Activated CD4-positive, alpha-beta T cell treated with anti-CD3 and anti-CD28 coated beads, Interleukin-2, amount 50 U/mL, for 4 hours (primary cell): ENCODE measurements at places on chromosomes 7 and 10.
A peak's percentile ranks its signal among the peaks of the same experiment; 100 is the strongest.

GRCh38 chr7:132575419-132575981 is 770 bp downstream of the PLXNA4 start:
- no peak for DNase-seq

DNA sequence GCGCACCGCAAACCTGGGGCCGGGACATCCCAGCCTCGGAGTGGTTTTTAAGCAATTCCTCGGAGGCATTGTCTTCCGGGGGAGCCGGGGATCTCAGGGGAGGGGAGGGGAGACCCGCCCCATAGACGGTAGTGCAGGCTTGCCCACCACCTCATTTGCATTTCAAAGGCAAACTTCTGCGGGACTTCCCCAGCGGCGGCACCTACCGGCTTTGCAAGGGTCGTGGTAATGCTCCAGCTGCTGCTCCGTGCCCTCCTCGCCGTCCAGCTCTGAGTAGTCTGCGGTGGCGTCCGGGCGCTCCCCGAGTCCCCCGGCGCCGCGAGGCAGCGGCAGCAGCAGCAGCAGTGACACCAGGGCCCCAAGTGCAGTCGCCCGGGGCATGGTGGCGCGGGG is 425 bp downstream of the TLL2 start:
- DNase-seq: no peak

DNA sequence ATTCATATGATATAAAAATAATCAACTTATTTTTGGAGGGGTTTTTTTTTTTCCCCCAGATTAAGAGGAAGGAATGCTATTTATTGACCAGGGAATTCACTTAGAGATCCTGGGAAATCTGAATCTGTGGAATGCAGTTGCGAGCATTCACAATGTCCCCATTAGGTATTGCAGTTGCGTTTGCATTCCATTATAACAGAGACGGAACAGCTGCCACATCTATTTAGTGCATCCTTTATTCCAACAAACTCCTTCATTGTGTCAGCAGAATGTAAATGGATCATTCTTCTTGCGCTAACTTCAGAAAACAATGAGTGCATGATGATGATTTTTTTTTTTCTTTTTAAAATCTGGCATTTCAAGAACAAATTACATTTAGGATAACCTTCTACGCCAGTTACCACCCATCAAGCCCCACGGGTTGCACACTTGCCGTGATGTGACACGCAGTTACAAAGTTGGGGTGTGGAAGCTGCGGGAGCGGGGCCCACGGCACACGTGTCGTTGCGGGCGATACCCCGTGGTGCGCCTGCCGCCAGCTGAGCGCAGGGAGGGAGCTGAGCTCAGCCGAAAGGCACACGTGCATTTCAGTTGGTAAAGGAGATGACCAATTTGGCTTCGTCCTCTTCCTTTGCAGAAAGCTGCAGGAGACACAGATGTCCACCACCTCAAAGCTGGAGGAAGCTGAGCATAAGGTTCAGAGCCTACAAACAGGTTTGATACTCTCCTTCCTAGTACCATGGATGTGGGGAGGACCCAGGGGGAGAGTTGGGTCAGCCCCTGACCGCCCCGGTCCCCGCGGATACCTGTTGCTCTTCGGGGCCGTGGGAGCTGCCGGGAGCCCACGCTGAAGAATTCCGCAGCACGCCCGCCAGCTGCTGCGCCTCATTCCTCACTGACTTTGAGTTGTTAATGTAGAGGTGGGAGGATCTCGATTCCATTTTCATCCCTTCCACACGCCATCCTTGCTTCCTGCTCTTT is 175.3 kb upstream of the SH2B2 start:
- no peak for DNase-seq

DNA sequence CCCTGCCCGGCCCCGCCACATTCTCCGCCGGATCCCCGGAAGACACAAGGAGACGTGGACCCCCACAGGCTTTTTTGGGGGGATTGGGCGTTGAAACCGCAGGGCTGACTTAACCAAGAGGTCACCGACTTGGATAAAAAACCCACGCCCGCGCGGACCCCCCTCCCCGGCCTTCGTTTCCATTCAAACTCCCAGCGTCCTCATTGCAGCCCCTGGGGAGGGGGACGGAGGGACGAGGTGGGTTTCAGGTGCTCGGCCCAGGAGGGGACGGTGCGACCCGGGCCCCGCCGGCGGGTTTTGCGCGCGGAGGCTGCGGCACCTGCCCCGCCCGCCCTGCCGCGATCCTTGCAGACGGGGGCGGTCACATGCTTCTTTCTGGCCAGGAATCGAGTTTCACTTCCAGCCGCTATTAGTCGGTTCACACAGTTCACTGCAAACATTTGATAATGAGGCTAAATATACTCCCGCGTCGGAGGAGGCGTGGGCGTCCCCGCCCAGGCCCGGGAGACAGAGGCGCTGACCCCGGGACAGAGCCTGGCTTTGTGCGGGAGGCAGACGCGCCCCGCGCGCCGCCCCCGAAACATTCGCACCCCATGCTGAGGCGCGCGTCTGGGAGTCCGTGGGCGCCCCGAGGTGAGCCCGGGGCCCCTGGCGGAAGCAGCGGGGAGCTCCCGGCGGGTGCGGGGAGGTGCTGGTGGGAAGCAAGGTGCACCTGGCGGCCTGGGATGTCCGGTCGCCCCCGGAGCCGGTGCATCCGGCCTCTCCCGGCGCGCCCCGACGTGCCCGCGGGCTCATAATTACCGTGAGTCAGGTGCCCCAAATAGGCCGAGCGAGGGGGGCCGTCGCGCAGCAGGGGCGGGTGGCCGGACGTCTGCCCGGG is 2.7 kb upstream of the PDGFA start:
- DNase-seq: peak; percentile 34

GRCh38 chr7:142891490-142892082 is 6.0 kb upstream of the TRPV6 start:
- DNase-seq: no peak

GRCh38 chr7:11548532-11548931 is 283.5 kb downstream of the THSD7A start:
- no peak for DNase-seq

DNA sequence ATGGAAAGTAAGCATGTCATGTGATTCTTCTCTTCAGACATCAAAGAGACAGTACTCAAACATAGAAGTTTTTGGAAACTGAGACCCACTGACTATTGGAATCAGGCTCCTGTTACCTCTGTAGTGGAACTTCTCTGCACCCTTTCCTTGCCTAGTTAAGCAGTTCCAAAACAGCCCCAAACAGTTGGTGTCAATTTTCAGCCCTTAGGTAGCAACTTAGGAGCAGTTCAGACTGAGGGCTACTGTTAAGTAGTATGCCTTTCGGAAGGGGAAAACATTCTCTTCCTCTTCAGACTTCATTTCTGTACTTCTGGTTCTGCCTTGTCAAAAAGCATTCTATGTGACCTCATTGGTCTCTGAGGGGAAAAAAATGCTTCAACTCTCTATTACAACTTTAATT is 85.7 kb downstream of the ZNF277 start:
- DNase-seq: no peak

DNA sequence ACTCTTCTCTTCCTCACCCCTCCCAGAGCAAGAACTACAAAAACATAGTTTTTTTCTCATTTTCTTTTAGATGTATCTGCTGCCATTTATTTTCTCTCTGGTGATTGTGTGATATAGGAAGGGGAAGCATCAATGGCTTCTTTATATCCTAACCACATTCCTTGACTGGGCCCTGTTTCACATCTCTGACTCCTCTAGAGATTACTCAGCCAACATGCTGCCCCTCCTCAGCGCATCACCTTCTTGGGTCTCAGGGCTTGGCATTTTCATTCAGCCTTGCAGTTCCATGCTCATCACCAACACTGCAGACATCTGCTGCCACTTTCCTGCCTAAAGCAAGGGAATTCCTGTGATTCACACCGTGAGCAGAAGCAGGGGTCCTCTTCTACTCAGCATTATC is 705.5 kb downstream of the AUTS2 start:
- no peak for DNase-seq

DNA sequence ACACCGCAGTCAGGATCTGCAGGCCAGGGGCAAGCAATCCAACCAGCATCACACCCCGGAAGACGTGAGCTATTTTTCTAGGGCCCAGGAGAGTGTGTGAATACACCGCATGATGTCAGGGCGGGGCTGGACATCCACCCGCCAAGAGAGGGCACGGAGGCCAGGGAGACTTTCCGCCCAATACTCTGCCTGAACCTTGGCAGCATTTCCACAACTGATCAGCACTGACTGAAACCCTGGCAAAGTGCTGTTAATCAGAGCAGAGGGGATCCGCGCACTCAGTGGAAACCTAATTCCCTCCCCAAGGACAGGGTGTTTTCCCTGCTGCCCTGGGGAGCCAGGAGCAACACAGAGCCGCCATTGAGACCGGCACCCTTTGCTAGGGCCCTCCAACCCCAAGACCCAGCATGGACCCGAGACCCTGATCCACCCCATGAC is 8.2 kb downstream of the MAD1L1 start:
- no peak for DNase-seq

DNA sequence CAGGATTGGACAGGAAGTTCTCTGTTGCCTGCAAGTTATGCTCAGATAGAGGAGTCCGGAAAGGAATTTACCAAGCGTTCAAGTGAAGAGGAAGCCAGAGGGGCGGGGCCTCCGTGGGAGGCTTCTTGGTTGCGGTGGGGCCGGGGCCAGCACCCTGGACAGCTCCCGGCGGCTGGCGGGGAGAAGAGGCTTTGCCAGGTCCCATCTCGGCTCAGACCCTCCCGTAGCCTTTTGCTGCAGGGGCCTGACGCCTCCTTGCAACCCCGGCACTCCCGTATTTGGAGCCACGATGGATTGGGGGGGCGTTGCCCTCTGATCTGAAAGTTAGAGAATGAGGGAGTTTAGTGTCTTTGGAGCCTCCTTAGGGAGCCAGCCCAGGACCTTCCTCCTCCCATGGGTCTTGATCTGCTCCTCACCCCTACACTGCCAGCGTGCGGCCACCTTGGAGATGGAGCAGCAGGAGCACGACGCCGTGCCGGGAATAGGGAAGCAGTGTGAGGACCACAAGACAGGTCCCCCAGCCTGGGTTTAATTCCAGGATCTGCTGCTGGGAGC is 3.1 kb upstream of the SLC18A3 start:
- DNase-seq: peak; percentile 21

DNA sequence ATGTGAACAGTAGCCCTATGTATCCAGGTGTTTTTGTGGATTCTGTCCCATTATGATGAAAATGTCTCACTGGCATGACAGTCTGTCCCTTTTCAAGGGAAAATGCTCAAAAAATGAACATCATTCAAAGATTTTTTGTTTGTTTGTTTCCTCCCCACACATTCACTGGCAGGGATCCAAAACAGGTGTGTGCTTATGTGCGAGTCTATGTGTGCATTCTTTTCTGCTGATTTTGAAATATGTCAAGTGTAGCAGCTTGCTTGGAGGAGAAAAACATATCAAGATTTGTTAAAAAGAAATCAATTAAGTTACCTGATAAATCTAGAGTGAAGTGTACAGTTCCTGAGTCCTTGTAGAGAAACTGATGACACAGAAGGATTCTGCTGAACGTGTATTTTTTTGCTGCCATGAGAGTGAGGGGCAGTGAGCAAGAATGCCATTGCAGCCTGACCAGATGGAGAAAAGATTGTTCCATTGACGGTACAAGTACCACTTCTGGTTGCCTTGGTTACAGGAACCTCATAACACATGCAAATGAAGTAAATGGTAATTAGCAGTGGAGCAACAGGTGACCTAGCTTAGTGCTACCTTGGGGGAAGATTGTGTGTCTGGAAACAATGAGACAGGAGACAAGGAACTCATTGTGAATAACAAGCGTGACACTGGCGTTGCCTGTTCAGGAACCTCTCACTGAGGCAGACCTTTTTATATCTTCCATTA is 277.4 kb upstream of the PHYHIPL start:
- no peak for DNase-seq

- DNase-seq: no peak
Observed at GRCh38 chr7:111756687-111757178, 194.4 kb upstream of the IMMP2L start.

- DNase-seq: no peak
Observed at GRCh38 chr10:114990991-114991390, 53.0 kb downstream of the TRUB1 start.

DNA sequence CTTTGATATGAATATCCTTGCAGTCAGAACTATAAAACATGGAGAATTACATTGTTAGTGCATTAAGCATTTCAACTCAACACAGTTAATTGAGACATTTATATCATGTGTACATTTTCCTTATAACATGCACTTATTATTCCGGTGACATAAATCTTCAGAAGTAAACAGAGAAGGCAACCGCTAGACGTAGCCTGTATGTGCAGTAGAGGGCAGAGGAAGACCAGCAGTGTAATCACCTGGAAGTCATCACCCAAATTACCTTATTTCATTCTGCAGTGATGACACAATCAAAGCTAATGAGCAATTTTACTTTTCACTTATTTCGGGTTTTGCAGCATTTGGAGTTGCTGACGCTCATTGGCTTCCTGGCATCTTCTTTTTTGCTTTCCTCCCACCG is 394.6 kb downstream of the SDK1 start:
- DNase-seq: no peak

- DNase-seq: no peak
Observed at GRCh38 chr7:139192014-139192706, 38.9 kb upstream of the UBN2 start.

DNA sequence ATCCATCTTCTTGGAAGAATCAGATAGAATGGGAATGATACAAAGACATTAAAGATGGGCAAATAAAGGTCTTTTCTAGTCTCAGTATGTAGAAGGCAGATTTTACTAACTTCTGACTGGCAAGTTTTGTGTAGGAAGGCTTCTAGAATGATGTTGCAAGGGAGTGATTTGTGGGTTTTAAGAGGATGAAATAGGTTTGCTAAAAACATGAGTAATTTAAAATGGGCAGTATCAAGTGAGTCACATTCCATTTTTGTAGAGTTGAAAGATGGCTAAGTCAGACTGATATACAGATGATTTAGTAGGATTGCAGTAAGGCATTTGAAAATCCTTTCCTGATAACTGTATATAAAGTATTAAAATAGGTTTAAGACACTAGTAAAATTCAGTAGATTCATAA is 777.4 kb downstream of the SORCS1 start:
- DNase-seq: no peak

- DNase-seq: no peak
Observed at GRCh38 chr10:43843321-43844101, 194.8 kb upstream of the ZNF32 start.

GRCh38 chr10:112774798-112775197 is 175.2 kb upstream of the TCF7L2 start:
- DNase-seq: no peak

DNA sequence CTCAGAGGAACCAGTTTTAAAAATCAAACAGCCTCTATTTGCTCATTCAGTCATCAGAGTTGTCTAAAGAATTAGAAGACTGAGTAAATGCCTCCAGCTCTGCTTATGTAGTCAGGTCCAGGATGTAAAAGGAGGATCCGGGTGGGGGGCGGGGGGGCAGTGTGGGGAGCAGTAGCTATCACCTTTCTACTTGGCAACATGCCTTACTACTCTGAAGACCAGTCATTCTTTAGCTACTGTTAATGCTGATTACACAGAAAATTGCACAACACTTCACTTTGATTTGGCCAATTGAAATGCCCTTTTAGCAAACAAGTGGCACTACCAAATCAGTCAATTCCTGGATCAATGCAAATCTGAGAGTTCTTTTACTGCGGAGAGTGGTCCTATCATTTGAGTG is 164.2 kb downstream of the NXPH1 start:
- no peak for DNase-seq
